ENCODE measurements at places on chromosomes 5 and 9. TPM values are rescaled to one million over a fixed set of nuclear protein-coding genes. Genes with fewer than 3 reads are reported as not detected.

GRCh38 chr5:119656023-119656422, 26.7 kb downstream of the FAM170A start:
- no peak for DNase-seq

- no peak for DNase-seq
Observed at GRCh38 chr5:53357439-53357838, 123.0 kb upstream of the FST start.

GRCh38 chr5:15535938-15536337, 36.0 kb downstream of the FBXL7 start:
- DNase-seq: no peak

GRCh38 chr5:113053511-113053995, 77.0 kb downstream of the DCP2 start:
- peak; percentile 99 for DNase-seq

Gene NR2F1
- total RNA-seq: 68.3 TPM

Gene PCDHB4
- under 0.01 TPM for total RNA-seq

Gene SPINK5
- under 0.01 TPM for total RNA-seq

- no peak for DNase-seq
Observed at GRCh38 chr5:58358501-58359178, 101.2 kb downstream of the PLK2 start.

Gene FBXL7
- 10.6 TPM for total RNA-seq

Gene CARTPT
- total RNA-seq: not detected

DNA sequence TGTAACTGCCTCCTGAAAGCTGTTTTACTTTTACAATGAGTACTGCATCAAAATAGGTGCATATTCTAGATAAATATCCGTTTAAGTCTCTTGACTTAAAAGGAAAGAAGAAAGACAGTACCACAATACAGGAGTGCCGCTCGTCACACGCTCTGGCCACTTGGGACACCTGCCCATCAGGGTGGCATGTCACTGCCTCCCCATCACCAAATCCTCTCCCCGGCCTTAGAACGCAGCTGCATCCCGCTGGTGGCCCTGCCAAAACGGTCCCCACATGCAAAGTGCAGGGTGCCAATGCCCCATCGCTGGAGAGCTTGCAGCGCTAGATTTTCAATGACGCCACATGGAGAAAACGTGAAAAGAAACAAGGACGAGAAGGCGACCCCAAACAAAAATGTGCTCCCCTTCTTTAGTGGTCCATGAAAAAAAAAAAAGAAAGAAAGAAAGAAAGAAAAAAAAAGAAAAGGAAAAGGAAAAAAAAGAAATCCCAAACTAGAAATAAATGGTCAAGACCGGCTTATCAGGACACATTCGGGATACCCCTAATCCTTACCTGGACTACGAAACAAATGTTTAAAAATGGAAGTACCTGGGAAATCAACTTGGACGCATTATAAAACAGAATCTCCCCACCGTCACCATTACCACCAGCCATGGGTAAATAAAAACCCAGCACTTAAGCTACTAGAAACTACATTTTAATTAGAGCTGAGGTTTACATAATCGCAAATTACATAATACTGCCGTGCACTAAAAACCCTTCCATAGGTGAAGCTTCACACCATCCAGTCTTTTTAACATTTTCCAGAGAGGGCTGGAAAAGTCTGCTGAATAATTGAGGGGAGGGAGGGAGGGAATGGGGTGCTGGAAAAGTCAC, 1.0 kb downstream of the ANKH start:
- no peak for DNase-seq

- DNase-seq: no peak
Observed at GRCh38 chr5:146425023-146425422, 22.1 kb upstream of the TCERG1 start.

Gene ALDH1A1
- 450 TPM for total RNA-seq

- no peak for DNase-seq
Observed at GRCh38 chr5:38347040-38347763, 88.8 kb downstream of the EGFLAM start.

GRCh38 chr9:35905912-35906679, at the start of gene HRCT1:
Gene HRCT1, plus strand, starts transcription at chr9:35906202. Its CDS starts 86 bp downstream, at chr9:35906288.
- DNase-seq: peak; percentile 96

GRCh38 chr5:103849934-103850333, 287.3 kb upstream of the NUDT12 start:
- peak; percentile 51 for DNase-seq

DNA sequence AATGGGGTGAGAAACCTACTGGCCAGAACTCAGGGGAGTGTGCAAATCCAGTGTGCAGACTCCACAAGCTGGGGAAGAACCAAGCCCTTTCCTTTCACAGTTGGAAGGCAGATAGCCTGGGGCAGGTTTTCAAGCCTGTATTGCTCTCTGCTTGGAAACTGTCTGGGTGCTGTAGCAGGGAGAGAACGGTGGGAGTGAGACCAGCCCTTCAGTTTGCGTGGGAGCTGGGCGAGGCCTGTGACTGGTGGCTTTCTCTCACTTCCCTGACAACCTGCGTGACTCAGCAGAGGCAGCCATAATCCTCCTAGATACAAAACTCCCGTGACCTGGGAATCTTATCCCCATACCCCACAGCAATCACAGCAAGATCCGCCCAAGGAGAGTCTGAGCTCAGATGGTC, 44.9 kb upstream of the SNCAIP start:
- no peak for DNase-seq

DNA sequence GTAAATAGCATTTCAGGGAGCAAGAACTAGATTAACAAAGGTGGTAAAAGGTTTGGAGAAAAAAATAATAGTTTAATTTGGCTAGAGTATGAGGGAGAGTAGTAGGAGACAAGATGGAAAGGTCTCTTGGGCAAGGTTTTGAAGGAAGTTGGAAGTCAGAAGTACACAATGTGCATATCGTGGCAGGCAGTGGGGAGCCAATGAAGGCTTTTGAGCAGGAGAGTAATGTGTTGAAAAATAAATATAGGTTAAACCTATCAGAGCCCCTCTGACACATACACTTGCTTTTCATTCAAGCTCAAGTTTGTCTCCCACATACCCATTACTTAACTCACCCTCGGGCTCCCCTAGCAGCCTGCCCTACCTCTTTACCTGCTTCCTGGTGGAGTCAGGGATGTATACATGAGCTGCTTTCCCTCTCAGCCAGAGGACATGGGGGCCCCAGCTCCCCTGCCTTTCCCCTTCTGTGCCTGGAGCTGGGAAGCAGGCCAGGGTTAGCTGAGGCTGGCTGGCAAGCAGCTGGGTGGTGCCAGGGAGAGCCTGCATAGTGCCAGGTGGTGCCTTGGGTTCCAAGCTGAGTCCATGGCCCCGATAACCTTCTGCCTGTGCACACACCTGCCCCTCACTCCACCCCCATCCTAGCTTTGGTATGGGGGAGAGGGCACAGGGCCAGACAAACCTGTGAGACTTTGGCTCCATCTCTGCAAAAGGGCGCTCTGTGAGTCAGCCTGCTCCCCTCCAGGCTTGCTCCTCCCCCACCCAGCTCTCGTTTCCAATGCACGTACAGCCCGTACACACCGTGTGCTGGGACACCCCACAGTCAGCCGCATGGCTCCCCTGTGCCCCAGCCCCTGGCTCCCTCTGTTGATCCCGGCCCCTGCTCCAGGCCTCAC, at the start of gene CA9:
Gene CA9 (plus strand): TSS at position 797 of the 893 bp plus-strand sequence. CDS start 32 bp downstream, at position 829.
- no peak for DNase-seq

DNA sequence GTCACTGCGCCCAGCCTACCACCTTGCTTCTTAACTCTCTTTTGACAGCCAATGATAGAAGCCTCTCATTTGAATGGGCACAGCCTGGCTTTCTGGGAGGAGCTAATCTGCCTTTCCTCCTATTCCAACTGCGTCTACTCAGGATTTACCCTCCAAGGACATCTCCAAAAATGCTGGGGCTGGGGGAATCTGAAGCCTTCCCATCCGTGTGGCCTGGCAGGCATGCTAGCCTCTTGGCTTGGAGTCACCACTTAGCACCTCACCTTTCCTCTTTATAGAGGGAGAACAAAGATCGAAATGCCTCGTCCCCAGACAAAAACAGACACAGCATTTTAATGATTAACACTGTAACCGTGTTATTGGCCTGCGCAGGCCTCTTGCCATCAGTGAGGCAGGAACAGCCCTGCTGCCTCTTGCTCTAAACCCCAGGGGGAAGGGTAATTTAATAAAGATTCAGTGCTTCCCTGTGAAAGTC, 108.2 kb upstream of the KLF4 start:
- no peak for DNase-seq

DNA sequence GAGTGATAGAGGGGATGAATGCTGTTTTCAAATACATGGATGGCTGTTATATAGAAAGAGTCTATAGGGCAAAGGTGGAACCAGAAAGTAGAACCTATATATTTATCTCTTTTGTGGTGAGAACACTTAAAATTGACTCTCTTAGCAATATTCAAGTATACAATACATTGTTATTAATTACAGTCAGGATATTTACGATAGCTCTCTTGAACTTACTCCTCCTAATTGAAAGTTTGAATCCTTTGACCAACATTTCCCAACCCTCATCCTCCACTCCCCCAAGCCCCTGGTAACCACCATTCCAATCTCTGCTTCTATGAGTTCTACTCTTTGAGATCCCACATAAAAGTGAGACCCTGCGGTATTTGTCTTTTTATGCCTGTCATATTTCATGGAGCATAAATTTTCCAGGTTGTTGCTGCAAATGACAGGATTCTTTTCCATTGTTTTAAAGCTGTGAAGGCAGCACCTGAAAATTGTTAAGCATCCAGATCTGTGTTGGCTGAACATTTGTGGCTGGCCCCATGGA, 41.5 kb downstream of the ALDH1A1 start:
- no peak for DNase-seq

Gene TMEM215
- total RNA-seq: not detected

DNA sequence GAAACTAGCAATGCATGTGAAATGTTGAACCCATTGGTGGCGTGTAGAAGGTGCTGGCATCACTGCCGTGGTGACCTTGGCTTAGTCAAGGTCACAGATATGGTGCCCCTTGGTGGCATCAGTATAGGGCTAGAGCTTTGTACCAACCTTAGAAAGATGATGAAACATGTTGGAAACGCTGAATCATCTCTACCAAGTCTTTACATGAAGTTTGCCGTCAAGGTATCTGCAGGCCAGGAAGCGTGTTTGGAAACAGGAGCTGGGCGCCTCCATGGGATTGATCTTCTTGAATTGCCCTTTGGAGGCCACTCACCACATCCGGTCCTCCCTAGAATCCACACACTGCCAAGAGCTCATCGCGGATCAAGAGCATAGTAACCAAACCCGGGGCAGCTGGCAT, 16.9 kb upstream of the BOD1 start:
- no peak for DNase-seq

DNA sequence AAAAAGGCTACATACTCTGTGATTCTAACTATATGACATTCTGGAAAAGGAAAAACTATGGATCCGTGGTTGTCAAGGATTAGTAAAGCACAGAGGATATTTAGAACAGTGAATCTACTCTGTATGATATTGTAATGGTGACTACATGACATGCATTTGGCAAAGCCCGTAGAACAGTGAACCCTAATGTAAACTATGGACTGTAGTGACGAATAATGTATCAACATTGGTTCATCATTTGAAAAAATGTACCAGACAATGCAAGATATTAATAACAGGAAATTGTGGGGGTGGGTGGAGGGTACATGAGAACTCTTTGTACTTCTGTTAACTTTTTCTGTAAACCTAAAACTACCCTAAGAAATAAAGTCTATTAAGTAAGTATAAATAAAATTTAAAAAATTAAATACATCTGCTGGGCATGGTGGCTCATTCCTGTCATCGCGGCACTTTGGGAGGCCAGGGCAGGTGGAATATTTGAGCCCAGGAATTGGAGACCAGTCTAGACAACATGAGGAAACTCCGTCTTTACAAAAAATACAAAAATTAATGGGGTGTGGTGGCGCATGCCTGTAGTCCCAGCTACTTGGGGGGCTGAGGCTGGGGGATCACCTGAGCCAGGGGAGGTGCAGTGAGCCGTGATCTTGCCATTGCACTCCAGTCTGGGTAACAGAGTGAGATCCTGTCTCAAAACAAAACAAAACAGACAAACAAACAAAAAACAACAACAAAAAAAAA, 101.7 kb upstream of the TBC1D2 start:
- peak; percentile 72 for DNase-seq

Gene PCDHB16
- under 0.01 TPM for total RNA-seq

DNA sequence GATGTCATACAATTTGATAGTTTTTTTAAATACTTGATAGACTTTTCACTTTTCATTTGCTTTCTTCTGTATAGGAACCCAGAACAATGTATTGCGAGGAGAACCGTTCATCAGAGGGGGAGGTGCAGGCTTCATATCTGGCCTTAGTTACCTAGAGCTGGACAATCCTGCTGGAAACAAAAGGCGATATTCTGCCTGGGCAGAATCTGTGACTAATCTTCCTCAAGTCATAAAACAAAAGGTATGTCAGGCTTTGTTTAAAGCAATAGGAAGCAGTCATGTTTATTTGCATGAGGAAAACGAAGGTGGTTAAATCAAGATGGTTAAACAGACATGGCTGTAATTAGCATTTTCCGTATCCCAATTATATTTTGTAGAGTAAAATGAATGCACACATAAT, 46.0 kb downstream of the C7 start:
- no peak for DNase-seq

DNA sequence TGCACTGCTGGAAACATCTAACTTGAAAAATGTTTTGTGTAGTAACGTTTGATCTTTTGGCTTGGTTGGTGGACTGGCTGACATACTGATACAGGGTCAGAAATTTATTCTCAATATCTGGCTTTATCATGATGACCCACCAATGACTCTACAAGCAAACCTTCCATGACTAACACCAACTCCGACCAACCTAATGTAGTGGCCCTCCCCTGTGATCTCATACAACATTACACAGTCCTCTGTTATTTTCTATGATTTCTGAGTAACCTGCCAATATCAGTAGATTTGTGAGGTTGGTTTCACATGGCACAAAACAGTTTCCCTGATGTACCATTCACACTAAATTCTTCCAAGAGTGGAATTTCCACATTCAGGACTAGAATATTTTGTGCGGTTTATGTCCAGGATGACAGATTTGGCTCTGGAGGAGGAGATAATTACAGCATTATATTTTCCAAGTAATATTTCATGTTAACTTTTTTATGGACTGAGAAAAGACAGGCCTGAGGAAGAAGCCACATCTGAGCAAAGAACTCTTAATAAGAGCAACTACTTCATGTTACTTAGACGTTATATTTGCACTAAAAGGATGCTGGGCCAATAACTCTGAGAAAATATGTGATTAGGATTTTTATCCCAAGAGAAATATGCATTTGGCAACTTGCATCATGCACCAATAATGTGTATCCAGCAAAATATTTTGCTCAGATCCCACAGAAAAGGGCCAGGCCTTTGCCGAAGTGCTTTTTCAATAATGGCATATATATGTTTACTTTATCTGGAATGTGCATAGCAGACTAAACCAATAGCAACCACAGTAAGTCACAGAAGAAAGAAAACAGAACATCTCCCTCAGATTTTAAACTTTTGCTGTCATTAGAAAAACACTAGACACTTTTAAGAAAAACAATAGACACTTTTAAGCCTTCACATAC, 273.4 kb downstream of the KCNN2 start:
- DNase-seq: peak; percentile 60

Gene PCDHGB5
- total RNA-seq: 25.0 TPM
